CD4-positive, alpha-beta T cell treated with Interleukin-4 for 1 hour (primary cell): ENCODE measurements at places on chromosomes 7 and 10.

DNA sequence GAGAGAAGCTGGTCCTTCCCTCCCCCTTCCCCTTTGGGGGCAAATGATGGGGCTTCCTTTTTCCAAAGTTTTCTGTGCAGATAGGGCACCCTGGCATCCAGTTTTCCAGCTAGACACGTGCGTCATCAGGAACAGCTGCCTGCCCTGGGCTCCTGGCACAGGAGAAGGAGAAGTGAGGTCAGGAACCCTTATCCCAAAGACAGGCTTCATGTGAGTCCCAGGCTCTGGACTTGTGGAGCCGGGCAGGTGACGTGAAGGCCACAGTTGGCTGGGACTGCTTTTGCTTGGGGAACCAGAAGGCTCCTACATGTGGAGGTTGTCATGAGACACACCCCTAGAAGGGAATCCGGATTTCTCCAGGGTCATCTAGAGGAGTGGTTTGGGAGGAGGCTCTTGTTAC, 66.5 kb downstream of the RBM20 start:
- no peak for DNase-seq

- no peak for DNase-seq
Observed at GRCh38 chr10:86583983-86584382, 62.4 kb upstream of the WAPL start.

DNA sequence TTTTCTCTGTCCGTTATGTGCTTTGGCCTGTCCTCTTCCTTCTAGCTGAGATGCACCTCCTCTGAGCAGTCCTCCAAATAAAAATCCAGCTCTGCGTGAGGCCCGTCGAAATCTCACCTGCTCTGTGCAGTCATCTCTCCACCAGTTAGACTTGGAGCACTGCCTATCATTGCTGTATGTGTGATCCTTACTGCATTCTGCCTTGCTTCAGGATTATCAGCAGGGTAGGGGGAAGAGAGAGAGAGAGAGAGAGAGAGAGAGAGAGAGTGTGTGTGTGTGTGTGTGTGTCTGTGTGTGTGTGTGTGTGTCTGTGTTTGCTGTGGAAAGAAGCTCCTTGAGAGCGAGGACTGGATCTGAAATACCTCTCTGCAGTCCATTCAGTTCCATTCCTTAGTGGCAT, 129.4 kb downstream of the CCNY start:
- no peak for DNase-seq

GRCh38 chr7:17097668-17098297, 200.7 kb upstream of the AHR start:
- DNase-seq = no peak

- no peak for DNase-seq
Observed at GRCh38 chr10:10798102-10798863, 219.4 kb upstream of the CELF2 start.
